Activated T-cell treated with anti-CD3 and anti-CD28 coated beads, Interleukin-2, amount 50 U/mL, for 24 hours (primary cell): ENCODE measurements at places on chromosomes 6 and 20.

GRCh38 chr20:54172856-54173652 is 732 bp downstream of the CYP24A1 start:
- peak; percentile 45 for DNase-seq
- H3K4me1 ChIP-seq = peaks cover 22% of the 10 kb centered on the region
- no peaks in the 10 kb centered on the region for H3K36me3 ChIP-seq
- H3K27me3 ChIP-seq = peaks cover 88% of the 10 kb centered on the region
- no peak overlapping the region for H3K27ac ChIP-seq

DNA sequence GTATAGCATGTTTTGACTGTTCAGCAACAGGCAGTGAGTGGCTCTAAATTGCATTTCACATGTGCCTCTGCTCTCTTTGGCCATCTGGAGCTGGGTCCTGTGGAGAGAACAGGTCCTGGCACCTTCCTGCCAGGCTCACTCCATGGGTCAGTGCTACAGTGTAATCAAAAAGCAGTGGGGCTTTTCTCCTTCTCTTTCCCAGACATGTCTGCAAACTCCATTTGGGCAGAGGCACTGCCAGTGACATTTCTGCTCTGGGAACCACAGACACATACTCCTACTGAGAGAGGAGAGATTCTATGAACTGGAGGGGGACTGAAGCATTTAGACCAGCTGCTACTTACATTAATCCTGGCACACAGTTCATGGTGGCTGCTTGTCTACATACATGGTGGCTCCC is 68.3 kb upstream of the TRAF3IP2 start:
- H3K27ac ChIP-seq = peak overlapping the region; percentile 83
- H3K4me1 ChIP-seq = peaks cover 23% of the 10 kb centered on the region
- DNase-seq = no peak

GRCh38 chr6:98839781-98840361 is 5.5 kb downstream of the POU3F2 start:
- H3K4me1 ChIP-seq = peaks cover 22% of the 10 kb centered on the region
- no peaks in the 10 kb centered on the region for H3K36me3 ChIP-seq
- H3K4me3 ChIP-seq = no peak overlapping the region
- DNase-seq = no peak
- no peak overlapping the region for H3K27ac ChIP-seq

GRCh38 chr20:15789079-15789478 is 784.2 kb downstream of the KIF16B start:
- no peaks in the 10 kb centered on the region for H3K36me3 ChIP-seq
- no peaks in the 10 kb centered on the region for H3K27me3 ChIP-seq
- H3K4me1 ChIP-seq = no peaks in the 10 kb centered on the region
- no peak overlapping the region for H3K4me3 ChIP-seq
- no peak overlapping the region for H3K27ac ChIP-seq

GRCh38 chr6:6246544-6246943 is 73.9 kb downstream of the F13A1 start:
- H3K36me3 ChIP-seq = no peaks in the 10 kb centered on the region
- H3K27ac ChIP-seq = no peak overlapping the region
- H3K4me3 ChIP-seq = no peak overlapping the region
- H3K4me1 ChIP-seq = no peaks in the 10 kb centered on the region

GRCh38 chr6:43671801-43672690 is 15.5 kb downstream of the MRPS18A start:
- H3K27ac ChIP-seq = peak overlapping the region; percentile 8
- H3K4me3 ChIP-seq = no peak overlapping the region
- H3K36me3 ChIP-seq = peaks cover 75% of the 10 kb centered on the region
- DNase-seq = no peak
- no peaks in the 10 kb centered on the region for H3K27me3 ChIP-seq
- H3K4me1 ChIP-seq = peaks cover 32% of the 10 kb centered on the region

GRCh38 chr20:32920530-32921298 is 62.0 kb downstream of the EFCAB8 start:
- no peak overlapping the region for H3K4me3 ChIP-seq
- H3K27ac ChIP-seq = no peak overlapping the region
- H3K36me3 ChIP-seq = no peaks in the 10 kb centered on the region
- no peaks in the 10 kb centered on the region for H3K4me1 ChIP-seq
- DNase-seq = no peak

GRCh38 chr6:16769986-16770376 is 8.7 kb upstream of the ATXN1 start:
- no peaks in the 10 kb centered on the region for H3K27me3 ChIP-seq
- no peaks in the 10 kb centered on the region for H3K36me3 ChIP-seq
- peaks cover 67% of the 10 kb centered on the region for H3K4me1 ChIP-seq
- DNase-seq = no peak
- H3K4me3 ChIP-seq = no peak overlapping the region
- H3K27ac ChIP-seq = no peak overlapping the region

DNA sequence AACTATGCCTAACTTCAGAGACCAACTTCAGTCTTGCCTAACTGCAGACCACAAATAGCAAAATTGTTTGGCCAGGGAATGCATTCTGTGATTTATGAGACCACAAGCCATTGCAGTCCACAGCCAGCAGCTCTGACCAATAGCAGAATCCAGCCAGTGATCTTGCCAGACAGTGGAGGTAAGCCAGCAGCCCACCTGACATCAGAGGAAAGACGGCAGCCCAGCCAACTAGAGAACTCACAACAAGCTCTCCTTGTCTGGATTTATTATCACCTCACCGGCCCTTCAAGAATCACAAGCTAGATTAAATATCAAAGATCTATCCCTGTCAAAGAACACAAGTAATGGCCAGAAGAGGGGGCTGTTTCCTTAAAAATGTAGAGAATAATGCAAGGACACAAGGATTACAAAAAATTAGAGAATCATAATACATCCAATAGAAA is 66.5 kb upstream of the SLC35F1 start:
- no peak overlapping the region for H3K27ac ChIP-seq
- DNase-seq = no peak
- H3K4me1 ChIP-seq = no peaks in the 10 kb centered on the region
- H3K27me3 ChIP-seq = no peaks in the 10 kb centered on the region
- H3K4me3 ChIP-seq = no peak overlapping the region

- no peak overlapping the region for H3K27ac ChIP-seq
- no peaks in the 10 kb centered on the region for H3K36me3 ChIP-seq
- peaks cover 3% of the 10 kb centered on the region for H3K4me1 ChIP-seq
Measured at GRCh38 chr20:58071298-58071697, 157.2 kb downstream of the ANKRD60 start.

DNA sequence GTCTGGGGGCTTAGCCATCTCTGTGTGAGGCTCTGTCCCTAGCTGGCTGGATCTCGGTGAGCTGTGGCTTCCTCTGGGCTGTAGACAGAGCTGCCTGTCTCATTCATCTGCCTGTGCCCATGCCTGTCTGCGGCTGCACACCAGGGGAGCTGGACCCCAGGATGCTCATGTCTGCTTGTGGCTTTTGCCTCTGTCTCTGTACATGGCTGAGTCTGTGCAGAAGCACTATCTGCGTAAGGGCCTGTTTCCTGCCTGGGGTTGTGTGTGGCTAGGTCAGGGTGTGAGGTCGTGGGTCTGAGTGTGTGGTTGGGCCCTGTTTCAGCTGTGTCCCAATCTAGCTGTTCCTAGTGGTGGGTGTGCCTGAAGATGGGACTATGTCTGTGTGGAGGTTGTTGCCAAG is 68.2 kb downstream of the CDH22 start:
- DNase-seq = no peak
- peaks cover 30% of the 10 kb centered on the region for H3K27me3 ChIP-seq
- no peaks in the 10 kb centered on the region for H3K36me3 ChIP-seq
- H3K4me1 ChIP-seq = no peaks in the 10 kb centered on the region

GRCh38 chr6:103983860-103984259 is 875.9 kb downstream of the HACE1 start:
- no peaks in the 10 kb centered on the region for H3K27me3 ChIP-seq
- no peaks in the 10 kb centered on the region for H3K36me3 ChIP-seq
- H3K4me3 ChIP-seq = no peak overlapping the region
- H3K27ac ChIP-seq = no peak overlapping the region
- no peak for DNase-seq

- H3K27me3 ChIP-seq = no peaks in the 10 kb centered on the region
- H3K27ac ChIP-seq = peak overlapping the region; percentile 66
- no peak overlapping the region for H3K4me3 ChIP-seq
- DNase-seq = no peak
- peaks cover 79% of the 10 kb centered on the region for H3K36me3 ChIP-seq
Measured at GRCh38 chr20:49887251-49888211, 27.8 kb downstream of the SPATA2 start.

- DNase-seq = no peak
- no peaks in the 10 kb centered on the region for H3K36me3 ChIP-seq
- H3K27me3 ChIP-seq = no peaks in the 10 kb centered on the region
- H3K4me1 ChIP-seq = no peaks in the 10 kb centered on the region
Measured at GRCh38 chr6:155786528-155786927, 330.9 kb upstream of the NOX3 start.

- H3K4me3 ChIP-seq = no peak overlapping the region
- H3K36me3 ChIP-seq = no peaks in the 10 kb centered on the region
- H3K27me3 ChIP-seq = no peaks in the 10 kb centered on the region
- no peaks in the 10 kb centered on the region for H3K4me1 ChIP-seq
- H3K27ac ChIP-seq = no peak overlapping the region
Measured at GRCh38 chr6:91681296-91681695, 1094.4 kb upstream of the MAP3K7 start.

DNA sequence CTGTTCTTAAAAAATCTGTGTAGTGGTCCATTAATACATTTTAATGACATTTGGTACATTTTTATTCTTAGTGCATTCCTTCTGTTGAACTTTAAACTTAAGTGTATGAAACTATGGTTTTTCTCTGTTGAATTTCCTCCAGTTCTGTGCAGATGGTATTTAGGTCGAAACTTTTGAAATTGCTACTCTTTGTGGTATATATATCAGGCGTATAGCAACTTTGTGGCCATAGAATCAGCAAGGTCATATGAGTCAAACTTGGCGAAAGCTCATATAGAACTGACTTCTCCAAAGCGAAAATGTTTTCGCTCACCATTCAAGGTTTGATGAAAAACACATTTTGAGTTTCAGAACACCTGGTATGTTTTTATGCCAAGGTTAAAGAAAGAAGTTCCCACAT is 93.7 kb downstream of the MAP3K4 start:
- H3K36me3 ChIP-seq = peaks cover 33% of the 10 kb centered on the region
- DNase-seq = no peak
- peaks cover 13% of the 10 kb centered on the region for H3K4me1 ChIP-seq
- H3K27ac ChIP-seq = peak overlapping the region; percentile 51

- H3K4me1 ChIP-seq = peaks cover 4% of the 10 kb centered on the region
- H3K36me3 ChIP-seq = no peaks in the 10 kb centered on the region
- peaks cover 3% of the 10 kb centered on the region for H3K27me3 ChIP-seq
- no peak overlapping the region for H3K4me3 ChIP-seq
- no peak for DNase-seq
Measured at GRCh38 chr6:168873278-168874190, 380.1 kb downstream of the THBS2 start.

- DNase-seq = no peak
- H3K4me1 ChIP-seq = peaks cover 38% of the 10 kb centered on the region
- H3K36me3 ChIP-seq = peaks cover 84% of the 10 kb centered on the region
- H3K27me3 ChIP-seq = no peaks in the 10 kb centered on the region
- no peak overlapping the region for H3K4me3 ChIP-seq
Measured at GRCh38 chr20:5551621-5552020, 198.6 kb upstream of the SHLD1 start.

DNA sequence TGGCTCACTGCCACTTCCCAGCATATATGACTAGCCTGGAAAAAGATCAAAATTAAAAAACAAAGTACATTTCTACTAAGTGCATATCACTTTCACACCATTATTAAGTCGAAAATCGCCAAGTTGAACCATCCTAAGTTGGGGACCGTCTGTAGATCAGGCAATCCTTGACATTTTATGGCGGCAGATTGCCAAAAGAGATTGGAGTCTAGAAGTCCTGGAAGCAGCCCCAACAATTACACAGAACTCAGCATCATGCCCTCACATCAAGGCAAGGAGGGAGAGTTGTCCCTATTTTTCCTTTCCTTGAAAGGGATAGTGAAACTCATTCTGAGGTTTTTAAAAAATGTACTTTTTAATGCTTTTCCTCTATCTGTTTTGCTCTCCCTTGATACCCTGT is 30.7 kb downstream of the SLC22A3 start:
- no peak for DNase-seq
- H3K4me1 ChIP-seq = no peaks in the 10 kb centered on the region
- no peak overlapping the region for H3K4me3 ChIP-seq

DNA sequence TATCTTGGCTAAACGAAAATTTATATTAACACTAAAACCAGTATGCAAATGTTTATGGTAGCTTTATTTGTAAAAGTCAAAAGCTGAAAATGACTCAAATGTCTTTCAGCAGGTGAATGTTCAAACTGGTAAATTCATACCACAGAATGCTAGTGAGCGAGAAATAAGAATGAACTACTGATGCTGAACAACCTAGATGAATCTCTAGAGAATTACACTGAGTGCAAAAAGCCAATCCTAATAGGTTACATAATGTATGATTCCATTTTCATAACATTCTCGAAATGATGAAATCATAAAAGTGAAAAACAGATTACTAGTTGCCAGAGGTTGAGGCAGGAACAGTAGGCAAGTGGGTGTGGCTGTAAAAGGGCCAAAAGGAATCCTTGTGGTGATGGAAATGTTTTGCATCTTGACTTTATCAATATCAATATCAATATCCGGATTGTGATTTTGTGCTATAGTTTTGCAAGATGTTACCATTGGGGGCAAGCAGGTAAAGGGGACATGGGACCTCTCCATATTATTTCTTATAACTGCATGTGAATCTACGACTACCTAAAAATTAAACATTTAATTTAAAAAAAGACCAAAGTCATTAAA is 26.1 kb downstream of the ZNF311 start:
- H3K36me3 ChIP-seq = peaks cover 8% of the 10 kb centered on the region
- H3K27ac ChIP-seq = no peak overlapping the region
- DNase-seq = no peak
- no peak overlapping the region for H3K4me3 ChIP-seq
- peaks cover 48% of the 10 kb centered on the region for H3K27me3 ChIP-seq

DNA sequence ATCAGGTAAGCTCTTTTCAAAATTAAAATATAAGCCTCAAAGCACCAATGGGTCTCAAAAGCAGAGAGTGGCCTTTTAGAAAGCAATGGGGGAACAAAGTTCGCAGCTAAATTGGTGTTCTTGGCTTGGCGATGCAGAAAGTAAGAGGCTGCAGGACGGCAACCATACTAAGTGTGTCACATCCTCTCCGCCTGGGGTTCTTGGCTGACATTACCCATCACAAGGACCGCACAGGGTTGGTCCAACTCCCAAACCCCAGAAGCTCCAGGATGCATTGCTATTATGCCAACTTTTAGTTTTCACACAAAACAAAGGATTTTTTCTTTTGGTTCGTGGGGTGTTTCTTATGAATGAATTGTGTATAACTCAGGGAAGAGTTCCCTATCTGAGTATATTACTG is 124.8 kb downstream of the PRKN start:
- no peak overlapping the region for H3K27ac ChIP-seq
- no peaks in the 10 kb centered on the region for H3K36me3 ChIP-seq
- no peak for DNase-seq
- no peaks in the 10 kb centered on the region for H3K27me3 ChIP-seq
- no peak overlapping the region for H3K4me3 ChIP-seq

DNA sequence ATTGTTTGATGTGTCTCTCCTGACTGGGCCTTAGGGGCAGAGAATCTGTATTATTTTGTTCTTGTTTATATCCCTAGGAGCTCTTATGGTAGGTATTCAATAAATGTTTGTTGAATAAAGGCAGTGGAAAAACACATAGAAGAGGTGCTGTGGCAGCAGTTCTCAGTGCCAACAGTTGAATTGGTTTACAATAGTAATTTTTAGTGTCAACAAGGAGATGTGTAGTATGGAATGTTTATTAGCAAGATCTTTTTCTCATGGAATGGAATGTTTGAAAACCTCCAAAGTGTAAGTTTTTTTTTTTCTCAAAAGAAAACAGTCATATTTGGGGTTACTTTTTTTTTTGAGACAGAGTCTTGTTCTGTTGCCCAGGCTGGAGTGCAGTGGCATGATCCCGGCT is 28.0 kb downstream of the ASXL1 start:
- H3K27me3 ChIP-seq = no peaks in the 10 kb centered on the region
- peaks cover 69% of the 10 kb centered on the region for H3K4me1 ChIP-seq
- peaks cover 72% of the 10 kb centered on the region for H3K36me3 ChIP-seq
- H3K4me3 ChIP-seq = no peak overlapping the region
